ENCODE measurements at places on chromosomes 12 and 14.

DNA sequence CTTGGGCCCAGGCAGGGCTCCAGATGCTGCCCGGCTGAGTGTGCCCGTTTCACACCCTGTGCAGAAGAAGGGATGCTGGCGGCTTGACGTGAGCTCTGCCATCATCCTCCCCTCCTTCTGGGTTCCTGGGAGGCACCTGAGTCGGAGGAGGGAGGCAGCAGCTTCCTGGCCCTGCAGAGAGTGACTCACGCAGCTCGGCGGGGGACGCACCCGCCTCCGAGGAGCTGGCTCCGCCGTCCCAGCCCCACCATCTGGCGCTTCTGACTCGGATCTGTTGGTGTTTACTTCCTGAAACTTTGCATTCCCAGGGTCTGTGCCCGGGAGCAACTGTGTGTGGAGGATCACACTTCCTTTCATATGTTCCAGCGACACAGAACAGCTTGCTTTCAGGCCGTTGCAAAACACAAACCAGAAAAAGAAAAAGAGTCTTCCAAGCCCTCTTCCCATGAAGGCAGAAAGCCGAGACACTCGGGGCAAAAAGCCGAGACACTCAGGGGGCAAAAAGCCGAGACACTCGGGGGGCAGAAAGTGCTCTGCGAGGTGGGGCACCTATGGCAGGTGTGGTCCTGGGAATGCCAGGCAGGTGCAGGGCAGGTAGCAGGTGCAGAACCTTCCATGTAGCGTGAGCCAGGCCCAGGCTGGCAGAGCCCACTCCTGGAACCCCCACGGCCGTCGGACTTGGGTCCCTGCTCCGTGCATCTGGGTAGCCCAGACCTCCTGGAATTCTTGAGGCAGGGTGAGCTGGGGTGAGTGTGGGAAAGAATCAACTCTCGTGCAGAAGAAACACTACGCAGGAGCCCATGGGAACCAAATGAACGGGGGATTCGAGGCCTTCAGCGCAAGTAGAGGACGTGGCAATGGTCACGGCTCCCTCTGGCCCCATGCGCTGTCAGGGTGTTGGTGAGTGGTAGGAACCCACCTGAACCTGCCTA is 27.6 kb upstream of the GALNT9 start:
- DNase-seq = peak; percentile 75

DNA sequence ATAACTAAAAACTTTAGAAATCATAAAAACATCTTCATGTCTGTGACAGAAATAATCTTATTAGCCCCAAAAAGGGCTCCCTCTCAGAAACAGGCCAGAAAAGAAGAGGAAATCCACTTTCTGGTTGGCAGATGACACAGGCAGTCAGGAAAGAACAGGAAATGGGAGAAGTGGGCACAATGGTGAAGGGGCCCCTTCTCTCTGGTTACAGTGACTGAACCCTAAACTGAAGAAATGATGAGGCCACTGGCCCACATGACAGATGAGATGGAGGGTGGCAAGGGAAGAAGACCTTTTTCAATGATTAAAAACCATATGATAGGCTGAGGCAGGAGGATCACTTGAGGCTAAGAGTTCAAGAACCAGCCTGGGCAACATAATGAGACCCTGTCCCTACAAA is 21.1 kb downstream of the TCTN1 start:
- no peak for DNase-seq

DNA sequence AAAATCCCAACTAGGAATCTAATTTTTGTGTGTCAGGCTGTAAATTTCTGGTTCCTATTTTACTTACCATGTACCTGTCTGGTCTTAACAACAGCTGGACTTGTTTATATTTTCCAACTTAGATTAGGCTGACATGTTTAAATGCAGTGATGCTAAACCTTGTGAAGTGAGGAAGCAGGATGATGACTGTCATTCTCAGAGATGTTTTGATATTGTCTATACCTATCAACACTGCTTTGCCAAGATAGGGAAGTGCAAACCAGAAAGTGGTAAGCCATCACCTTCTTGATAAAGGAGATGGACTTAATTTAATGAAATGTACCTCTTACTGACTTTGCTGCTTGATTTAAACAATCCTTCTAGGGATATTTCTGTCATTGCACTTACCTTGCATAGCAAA is 2.1 kb downstream of the BICD1 start:
- DNase-seq = no peak

DNA sequence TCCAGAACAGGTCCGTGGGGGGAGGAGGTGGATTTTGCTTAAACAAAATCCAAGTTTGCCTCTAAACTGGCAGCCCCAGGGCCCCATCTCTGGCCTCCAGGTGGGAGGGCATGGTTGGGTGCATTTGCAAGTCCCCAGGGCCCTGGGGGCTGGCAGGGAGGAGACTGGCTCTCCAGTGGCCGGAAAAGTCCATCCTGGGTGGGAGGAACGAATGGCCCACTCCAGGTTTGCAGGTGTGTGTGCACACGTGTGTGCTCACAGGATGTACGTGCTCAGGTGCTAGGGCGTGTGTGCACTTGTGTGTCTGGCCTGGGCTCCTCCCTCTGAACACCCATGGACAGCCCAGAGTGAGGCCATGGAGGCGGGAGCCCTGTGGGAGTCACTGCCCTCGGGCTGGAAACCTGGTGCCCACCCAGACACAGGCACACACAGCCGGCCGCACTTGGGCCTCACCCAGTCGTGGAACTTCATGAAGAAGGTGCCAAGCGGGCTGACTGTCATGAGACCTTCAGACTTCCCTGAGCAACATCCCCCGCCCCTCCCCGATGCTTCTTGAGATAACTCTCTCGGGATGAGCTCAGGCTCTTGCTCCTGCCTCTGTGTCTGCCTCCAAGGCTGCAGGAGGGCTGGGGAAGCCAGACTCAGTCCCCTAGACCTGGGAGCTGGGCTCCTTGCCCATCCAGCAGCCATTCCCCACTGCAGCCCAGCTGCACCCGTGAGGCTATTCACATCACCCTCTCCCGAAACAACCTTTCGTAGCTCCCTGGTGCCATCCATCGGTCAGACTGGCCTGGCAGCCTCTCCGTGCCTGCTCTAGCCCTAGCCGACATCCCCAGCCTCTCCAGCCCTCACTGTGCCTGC is 9.4 kb downstream of the AHNAK2 start:
- no peak for DNase-seq

DNA sequence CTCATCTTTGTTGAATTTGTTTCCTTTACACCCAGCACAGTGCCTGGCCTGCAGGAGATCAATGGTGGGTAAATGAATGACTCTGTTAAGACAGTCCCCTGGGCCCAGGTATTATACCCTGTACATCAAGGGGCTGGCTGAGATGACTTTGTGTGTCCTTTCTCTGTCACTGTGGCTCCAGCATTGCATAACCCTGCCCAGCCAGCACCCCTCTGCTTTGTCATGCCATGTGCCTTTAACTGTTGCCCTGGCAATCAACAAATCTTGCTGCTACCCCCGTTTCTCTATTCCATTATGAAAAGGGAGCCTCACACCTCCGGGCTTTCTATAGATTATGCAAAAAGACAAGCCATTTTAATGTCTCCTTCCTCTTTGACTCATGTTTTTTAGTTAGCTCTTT is 7.6 kb upstream of the FLVCR2 start:
- no peak for DNase-seq

DNA sequence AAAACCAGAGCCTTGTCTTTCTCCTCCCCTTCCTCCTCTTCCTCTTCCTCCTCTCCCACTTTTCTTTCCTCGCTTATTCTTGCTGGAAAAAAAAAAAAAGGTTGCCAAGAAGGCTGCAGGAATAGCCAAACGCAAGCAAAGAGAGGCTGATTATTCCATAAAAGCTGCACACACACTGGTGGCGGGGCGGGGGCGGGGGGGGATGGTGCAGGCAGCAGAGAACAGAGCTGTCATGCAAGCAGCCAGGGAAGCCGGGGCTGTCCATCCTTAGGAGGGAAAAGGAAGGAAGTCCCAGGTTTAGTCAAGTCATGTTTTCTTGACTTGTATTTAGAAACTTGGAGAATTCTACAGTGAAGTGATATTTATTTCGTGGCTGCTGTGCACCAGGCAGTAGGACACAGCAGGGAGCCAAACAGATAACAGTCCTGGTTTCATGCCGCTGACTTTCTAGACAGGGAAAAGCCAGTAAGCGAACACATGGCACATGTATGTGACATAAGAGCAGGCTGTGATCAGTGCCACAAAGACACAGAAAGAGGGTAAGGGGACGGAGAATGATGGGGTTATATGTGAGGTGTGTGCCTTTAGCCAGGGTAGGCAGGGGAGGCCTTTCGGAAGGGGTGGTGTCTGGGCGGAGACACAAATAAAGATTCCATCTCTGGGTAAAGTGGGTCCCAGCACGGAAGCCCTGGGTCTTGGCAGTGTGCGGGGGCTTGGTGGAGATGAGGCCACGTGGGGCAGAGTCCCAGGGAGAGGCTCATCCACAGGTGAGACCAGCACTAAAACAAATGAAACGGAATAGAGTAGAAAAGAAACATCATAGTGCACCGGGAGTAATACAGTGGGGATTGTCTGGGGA is 56.6 kb upstream of the SCN8A start:
- DNase-seq = no peak

DNA sequence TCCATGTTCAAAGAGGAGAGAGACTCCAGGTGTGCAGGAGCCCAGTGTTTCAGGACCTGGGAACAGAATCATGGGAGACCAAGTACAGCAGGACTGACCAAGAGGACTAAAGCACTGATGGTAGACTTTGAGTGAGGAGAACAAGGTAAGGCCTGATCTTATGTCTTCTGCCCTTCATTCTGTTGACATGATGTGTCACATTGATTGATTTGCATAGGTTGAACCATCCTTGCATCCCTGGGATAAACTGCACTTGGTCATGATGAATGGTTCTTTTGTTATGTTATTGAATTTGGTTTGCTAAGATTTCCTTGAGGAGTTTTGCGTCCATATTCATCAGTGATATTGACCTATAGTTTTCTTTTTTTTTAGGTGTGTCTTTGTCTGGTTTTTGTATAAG is 497.0 kb downstream of the TMEM121 start:
- DNase-seq = no peak

GRCh38 chr12:125222876-125223275 is 157.6 kb downstream of the AACS start:
- no peak for DNase-seq

- DNase-seq = no peak
Observed at GRCh38 chr14:104229534-104230055, 91.2 kb downstream of the KIF26A start.

DNA sequence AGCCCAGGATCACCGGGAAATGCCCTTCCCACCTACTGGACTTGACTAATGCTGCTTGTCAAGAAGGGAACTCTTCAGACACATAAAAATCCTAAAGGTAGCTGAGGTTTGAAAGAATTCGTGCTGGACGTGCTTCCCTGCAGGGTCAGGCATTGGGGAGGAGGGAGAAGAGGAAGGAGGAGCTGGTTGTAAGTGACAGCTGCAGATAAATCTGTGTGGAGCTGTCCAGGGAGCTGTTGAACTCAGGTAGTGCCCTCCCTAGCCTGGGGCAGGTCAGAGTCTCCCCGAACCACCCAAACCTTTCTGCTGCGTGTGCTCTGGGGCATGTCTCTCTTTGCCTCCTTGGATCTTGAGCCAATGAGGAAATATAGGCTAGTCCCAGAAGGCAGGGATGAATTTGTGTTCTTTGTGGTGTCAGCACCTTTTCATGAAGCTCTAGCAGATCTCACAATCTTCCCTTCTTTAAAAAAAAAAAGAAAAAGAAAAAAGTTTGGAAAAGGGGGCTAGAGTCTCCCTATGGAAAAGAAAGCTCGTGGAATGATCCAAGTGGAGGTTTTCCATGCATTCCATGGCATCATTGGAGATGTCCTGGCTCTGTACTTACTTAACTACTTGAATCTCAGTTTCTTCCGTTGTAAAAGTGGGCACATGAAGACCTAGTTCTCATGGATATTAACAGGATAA is 23.6 kb upstream of the FOS start:
- DNase-seq = no peak

GRCh38 chr14:100214770-100215083 is 24.2 kb upstream of the YY1 start:
- no peak for DNase-seq

- DNase-seq = no peak
Observed at GRCh38 chr12:49867570-49868341, 24.9 kb upstream of the BCDIN3D start.

DNA sequence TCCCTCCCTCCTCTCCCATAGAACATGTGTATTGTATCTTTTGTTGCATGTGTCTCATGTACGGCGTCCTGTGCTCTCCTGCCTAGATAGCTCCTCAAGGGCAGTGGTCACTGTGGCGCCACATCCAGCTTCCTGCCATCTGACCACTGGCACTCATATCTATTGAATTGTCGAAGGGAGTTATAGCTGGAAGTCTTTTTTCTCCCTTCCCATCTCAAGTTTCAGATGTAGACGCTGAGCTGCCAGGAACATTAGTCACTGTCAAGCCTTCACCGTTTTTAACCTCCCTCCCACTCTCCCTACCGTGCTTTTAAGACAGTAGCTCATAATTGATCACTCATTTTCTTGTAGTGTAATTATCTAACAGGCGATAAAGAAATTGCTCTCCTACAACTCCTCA is 33.0 kb downstream of the MTHFD1 start:
- peak; percentile 36 for DNase-seq

- DNase-seq = no peak
Observed at GRCh38 chr12:1864456-1864855, 44.1 kb downstream of the LRTM2 start.

GRCh38 chr14:103103461-103104388 is 9.2 kb downstream of the EXOC3L4 start:
- peak; percentile 77 for DNase-seq

GRCh38 chr12:50059440-50060119 is 2.2 kb downstream of the ASIC1 start:
- DNase-seq = no peak

DNA sequence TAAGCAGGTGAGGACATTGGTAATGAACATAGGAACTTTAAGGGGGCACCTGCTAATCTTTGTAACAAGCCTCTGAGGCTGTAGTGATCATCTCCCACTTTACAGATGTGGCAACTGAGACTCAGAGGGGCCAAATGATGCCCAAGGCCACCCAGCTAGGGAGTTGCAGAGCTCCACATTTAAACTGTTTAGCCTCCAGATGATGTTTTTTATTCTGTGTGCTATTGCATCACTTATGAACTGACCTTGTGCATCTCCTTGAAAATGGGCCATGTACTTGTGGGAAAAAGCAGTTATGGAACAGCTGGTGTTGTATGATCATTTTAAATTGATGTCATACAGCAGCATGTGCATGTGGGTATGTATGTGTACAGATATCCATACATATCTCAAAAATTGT is 41.4 kb downstream of the TPCN1 start:
- no peak for DNase-seq

DNA sequence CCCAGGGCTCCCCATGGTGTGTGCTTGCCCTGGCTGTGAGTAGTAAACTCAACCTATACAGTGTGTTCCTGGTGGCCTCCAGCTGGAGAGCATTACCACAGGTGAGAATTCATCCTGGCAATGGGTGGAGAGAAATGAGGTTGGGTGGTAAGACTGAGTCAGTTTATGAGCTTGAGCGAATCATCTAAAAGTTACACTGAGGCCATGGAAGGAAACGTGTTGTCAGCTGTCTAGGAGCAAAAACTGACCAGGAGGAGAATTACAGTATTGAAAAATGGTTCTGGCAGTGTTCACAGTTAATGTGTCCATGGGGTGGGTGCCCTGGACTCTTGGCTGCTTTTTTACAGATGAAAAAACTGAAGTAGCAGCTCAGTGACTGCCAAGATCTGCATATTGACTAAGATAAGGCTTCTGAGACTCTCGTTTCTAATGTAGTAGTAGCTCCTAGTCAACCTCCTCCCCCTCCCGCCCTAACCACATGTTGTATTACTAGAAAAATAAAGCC is 202.0 kb upstream of the AMIGO2 start:
- no peak for DNase-seq

- no peak for DNase-seq
Observed at GRCh38 chr14:57502586-57503254, 9.1 kb upstream of the CCDC198 start.
